ENCODE measurements at places on chromosomes 7 and 10. TPM values are rescaled to one million over a fixed set of nuclear protein-coding genes. Genes with fewer than 3 reads are reported as not detected.

ZNRF2 gene
- 5.8 TPM for total RNA-seq

CNPY1 gene
- total RNA-seq, result not detected

COG5 gene
- total RNA-seq, result 42.2 TPM

SPDYE6 gene
- total RNA-seq, result not detected

ZNF853 gene
- 20.6 TPM for total RNA-seq

CH25H gene
- total RNA-seq, result 0.59 TPM

SLC25A28 gene
- 50.6 TPM for total RNA-seq

LOXL4 gene
- total RNA-seq, result 0.96 TPM

Data from right cardiac atrium (tissue), 5 donors.